Colonic mucosa (tissue), 4 donors: ENCODE measurements at places on chromosomes 4 and X. TPM values are rescaled to one million over a fixed set of nuclear protein-coding genes. Genes with fewer than 3 reads are reported as not detected.

DNA sequence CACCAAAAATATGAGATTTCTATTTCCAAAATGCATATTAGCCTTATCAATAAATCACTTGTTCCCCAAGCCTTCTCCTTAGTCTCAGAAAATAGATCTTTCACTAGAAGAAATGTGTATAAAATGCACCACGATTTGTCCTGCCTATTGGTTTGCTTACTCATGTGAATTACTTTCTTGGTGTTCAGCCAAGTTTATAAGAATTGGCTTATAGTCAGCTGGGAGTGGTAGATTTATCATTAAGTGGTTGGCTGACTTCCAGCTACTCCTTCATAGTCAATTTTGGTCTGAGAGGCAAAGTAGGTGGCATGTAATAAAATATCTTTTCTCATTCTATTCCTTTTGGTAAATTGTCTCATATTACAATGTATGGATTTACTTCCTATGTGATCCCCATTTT is 1.3 kb downstream of the SULT1E1 start:
- DNase-seq: no peak
- no peak overlapping the region for H3K4me3 ChIP-seq
- H3K4me1 ChIP-seq: no peaks in the 10 kb centered on the region
- H3K27me3 ChIP-seq: no peaks in the 10 kb centered on the region

DNA sequence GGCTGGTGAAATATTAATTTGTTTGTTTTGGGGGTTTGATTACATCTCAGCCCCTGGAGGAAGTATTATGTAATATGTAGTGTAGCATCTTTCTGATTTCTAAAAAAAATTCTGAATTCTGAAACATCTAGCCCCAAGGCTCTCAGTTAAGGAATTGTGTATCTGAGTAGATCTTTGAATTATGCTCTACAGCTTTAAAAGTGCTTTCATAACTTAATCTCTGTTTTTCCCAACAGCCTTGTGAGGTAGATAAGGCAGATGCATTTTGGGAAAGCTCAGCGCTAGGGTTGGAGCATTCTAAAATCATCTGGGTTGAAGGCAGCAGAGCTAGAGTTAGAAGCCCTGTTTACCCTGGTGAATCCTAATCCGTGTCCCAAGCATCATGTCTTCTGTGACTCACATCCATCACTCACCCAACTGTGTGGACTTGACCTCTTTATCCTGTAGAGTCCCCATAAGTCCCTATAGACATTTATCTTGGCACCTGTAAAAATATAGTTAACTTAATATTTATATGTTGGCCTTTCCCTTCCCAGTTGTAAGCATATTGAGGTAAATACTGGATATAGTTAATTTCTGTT is 49.8 kb downstream of the FNIP2 start:
- H3K4me3 ChIP-seq: no peak overlapping the region
- DNase-seq: no peak
- no peaks in the 10 kb centered on the region for H3K36me3 ChIP-seq
- H3K27ac ChIP-seq: peak overlapping the region; percentile 78
- H3K27me3 ChIP-seq: no peaks in the 10 kb centered on the region

DNA sequence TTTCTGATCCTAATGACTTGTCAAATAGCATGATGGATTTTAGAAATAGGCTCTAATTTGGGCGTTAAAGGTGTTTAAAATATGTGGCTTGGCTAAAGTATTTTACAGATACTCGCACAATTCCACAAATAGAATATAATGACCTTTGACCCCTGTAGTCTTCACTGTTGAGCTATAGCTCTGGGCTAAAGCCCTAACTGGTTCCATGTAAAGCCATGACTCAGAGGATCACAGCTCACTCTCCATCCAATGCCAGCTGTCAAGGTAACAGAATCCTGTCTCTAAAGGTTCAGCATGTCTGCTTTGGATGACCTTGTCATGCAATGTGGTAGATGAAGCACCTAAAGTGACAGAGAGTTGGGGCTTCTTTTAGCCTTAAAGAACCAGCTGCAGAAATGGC is 42.5 kb downstream of the TLR10 start:
- H3K4me3 ChIP-seq: no peak overlapping the region
- no peaks in the 10 kb centered on the region for H3K36me3 ChIP-seq
- H3K27me3 ChIP-seq: no peaks in the 10 kb centered on the region
- H3K27ac ChIP-seq: no peak overlapping the region
- DNase-seq: no peak

GRCh38 chr4:38752372-38752940 is 30.3 kb downstream of the TLR10 start:
- H3K27ac ChIP-seq: peak overlapping the region; percentile 13
- H3K4me1 ChIP-seq: no peaks in the 10 kb centered on the region
- H3K36me3 ChIP-seq: no peaks in the 10 kb centered on the region

The TMPRSS11D gene
- total RNA-seq: not detected

The FAM184B gene
- 0.94 TPM for total RNA-seq

DNA sequence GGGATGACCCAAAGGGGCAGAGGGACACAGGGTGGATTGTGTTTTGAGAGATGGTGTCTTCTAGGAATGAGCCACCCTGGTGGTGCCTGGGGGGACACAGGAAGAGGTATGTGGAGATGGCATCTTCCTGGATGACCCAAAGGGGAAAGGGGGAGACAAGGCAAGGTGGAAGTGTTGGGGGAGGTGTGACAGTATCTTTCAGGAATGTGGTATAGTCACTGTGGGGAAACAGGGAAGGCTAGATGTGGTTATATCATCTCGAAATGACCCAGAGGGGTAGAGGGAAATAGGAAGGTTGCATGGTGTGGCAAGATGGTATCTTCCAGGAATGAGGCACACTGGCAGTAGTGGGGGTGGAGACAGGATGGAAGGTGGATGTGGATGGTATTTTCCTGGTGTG is 62.9 kb downstream of the MAOA start:
- no peak for DNase-seq
- no peaks in the 10 kb centered on the region for H3K27me3 ChIP-seq
- no peak overlapping the region for H3K27ac ChIP-seq
- H3K4me1 ChIP-seq: no peaks in the 10 kb centered on the region
- H3K36me3 ChIP-seq: no peaks in the 10 kb centered on the region

The PIR gene
- 10.3 TPM for total RNA-seq

GRCh38 chrX:66731398-66731797 is 92.5 kb upstream of the EDA2R start:
- H3K27ac ChIP-seq: no peak overlapping the region
- no peaks in the 10 kb centered on the region for H3K36me3 ChIP-seq
- no peaks in the 10 kb centered on the region for H3K4me1 ChIP-seq
- no peak overlapping the region for H3K4me3 ChIP-seq

The LAGE3 gene
- total RNA-seq: 35.3 TPM

DNA sequence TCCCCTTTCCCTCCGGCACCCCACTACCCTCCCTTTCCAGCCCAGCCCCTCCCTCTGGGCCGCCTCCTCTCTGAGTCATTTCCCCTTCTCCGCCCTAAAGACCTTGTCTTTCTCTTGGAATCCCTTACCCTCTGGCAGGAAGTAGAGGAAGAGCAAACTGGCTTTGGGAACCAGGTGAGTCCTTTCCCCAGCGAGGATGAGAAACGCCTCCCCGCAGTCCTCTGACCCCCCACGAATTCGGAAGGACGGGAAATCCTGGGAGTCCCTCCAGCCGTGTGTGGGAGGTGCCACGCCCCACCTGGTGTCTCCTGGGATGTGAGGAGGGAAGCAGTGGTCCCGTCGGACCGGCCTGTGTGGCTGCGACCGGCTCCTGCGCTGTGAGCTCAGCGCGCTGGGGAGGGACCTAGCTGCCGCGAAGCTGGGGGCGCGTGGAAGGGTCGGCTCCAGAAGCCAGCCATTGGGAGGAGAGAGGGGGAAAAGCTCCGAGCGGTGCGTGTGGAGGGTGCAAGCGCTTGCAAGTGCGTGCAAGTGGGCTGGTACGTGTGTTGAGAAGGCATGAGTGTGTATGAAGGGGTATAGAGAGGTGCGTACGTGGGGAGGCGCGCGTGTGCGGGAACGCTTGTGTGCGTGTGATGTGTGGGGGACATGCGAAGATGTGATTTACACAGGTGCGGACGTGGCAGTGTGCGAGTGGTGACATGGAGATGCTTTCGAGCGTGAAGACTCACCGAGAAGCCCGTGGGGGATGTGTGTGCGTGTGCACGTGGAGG is 46.3 kb downstream of the TEX13B start:
- no peak overlapping the region for H3K4me3 ChIP-seq
- no peak for DNase-seq
- no peak overlapping the region for H3K27ac ChIP-seq
- H3K36me3 ChIP-seq: no peaks in the 10 kb centered on the region
- no peaks in the 10 kb centered on the region for H3K27me3 ChIP-seq

- H3K36me3 ChIP-seq: no peaks in the 10 kb centered on the region
- peak overlapping the region; percentile 91 for H3K4me3 ChIP-seq
- H3K27me3 ChIP-seq: no peaks in the 10 kb centered on the region
- DNase-seq: peak; percentile 24
Measured at GRCh38 chr4:2961811-2962441, 1.3 kb downstream of the NOP14 start.
